ENCODE measurements at places on chromosomes 16 and 17.
A peak's percentile ranks its signal among the peaks of the same experiment; 100 is the strongest.

- DNase-seq: no peak
Observed at GRCh38 chr17:10266296-10266876, 68.0 kb upstream of the GAS7 start.

DNA sequence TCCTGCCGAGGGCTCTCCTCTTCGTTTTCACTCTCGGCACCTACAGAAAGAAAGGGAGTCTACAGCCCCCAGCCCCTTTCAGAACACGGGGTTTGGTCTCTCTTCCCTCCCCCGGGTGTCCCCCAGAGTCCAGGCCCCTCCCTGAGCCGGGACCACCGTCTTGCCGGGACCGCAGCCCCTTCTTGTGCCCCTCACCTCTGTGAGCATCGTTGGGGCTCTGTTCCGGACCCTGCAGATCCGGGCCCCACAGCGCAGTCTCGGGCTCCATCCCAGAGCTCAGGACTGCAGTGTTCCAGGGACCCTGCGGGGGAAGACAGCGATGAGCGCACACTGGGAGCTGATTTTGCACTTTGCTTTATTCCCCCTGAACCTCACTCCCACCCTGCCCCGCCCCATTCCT lies 2.8 kb downstream of the ZNF629 start:
- DNase-seq: no peak

- DNase-seq: no peak
Observed at GRCh38 chr16:54400261-54400660, 113.7 kb upstream of the IRX3 start.

DNA sequence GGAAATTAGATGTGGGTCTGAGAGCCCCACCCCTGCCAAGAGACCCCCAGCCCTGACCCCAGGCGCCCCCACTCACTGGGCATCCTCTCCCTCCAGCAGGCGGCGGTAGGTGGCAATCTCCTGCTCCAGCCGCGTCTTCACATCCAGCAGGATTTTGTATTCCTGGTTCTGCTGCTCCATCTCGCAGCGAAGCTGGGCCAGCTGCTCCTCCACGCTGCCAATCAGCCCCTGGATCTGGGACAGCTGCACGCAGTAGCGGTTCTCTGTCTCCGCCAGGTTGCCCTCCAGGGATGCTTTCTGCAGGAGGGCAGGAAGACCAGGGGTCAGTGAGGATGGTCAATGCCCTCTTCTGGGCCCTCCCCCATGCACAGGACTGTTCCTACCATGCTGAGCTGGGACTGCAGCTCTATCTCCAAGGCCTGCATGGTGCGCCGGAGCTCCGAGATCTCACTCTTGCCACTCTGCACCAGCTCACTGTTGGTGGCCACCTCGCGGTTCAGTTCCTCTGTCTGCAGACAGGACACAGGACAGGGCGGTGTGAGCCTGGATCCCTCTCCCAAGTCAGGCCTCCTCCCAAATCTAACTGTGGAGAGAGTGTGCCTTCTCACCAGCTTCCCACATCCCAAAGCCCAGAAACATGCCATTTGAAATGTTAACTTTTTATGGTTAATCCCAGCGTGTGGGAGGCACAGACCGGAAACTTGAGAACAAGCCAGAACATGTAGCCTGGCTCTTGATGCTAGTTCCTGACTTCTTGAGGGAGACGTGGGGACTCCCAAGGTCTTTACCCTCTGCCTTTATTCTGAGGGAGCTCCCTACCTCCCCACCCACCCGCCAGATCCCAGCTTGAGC lies 3.6 kb downstream of the KRT17 start:
- DNase-seq: peak; percentile 76

GRCh38 chr17:48711128-48711527 lies 11.2 kb downstream of the PRAC1 start:
- DNase-seq: no peak

GRCh38 chr17:55440391-55440790 lies 18.8 kb upstream of the MMD start:
- no peak for DNase-seq

- DNase-seq: no peak
Observed at GRCh38 chr17:35749560-35750412, 3.3 kb downstream of the GAS2L2 start.

Data from epithelial cell of prostate (primary cell).